SJCRH30 (cell line): ENCODE measurements at places on chromosomes 13 and 19. TPM values are rescaled to one million over a fixed set of nuclear protein-coding genes. Genes with fewer than 3 reads are reported as not detected.

DNA sequence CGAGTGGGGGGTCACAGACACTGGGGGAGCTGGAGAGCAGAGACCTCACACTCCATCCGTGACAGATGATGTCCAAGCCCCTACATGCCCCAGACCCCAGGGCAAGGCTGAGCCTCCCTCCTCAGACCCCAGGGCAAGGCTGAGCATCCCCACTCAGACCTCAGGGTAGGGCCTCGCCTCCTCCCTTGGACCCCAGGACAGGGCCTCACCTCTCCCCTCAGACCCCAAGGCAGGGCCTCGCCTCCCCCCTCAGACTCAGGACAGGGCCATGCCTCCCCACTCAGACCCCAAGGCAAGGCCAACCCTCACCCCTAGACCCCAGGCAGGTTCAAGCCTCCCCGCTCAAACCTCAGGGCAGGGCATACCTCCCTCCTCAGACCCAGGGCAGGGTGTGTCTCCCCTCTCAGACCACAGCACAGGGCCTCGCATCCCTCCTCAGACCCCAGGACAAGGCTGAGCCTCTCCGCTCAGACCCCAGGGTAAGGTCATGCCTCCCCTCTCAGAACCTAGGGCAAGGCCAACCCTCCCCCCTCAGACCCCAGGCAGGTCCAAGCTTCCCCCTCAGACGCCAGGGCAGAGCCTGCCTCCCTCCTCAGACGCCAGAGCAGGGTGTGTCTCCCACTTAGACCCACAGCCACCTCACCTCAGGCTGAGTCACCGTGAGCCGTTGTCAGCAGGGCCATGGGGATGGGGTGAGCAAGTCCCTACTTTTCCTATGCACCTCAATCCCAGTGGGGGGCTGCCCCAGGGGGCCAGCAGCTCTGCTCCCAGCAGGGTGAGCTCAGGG is 1.7 kb upstream of the S1PR4 start:
- no peaks in the 10 kb centered on the region for H3K27me3 ChIP-seq
- H3K27ac ChIP-seq, result no peak overlapping the region
- H3K4me3 ChIP-seq, result no peak overlapping the region
- DNase-seq, result no peak

- no peaks in the 10 kb centered on the region; the same call in 1 of the 2 replicates for H3K27me3 ChIP-seq
- H3K4me3 ChIP-seq, result no peak overlapping the region
- H3K27ac ChIP-seq, result no peak overlapping the region
- DNase-seq, result no peak
- H3K4me1 ChIP-seq, result peaks cover 24% of the 10 kb centered on the region
- no peaks in the 10 kb centered on the region for H3K36me3 ChIP-seq
Measured at GRCh38 chr19:56974556-56975207, 134.2 kb upstream of the PEG3 start.

- DNase-seq, result no peak
- no peaks in the 10 kb centered on the region for H3K4me1 ChIP-seq
- H3K27ac ChIP-seq, result no peak overlapping the region
Measured at GRCh38 chr19:47531640-47532387, 17.0 kb upstream of the NAPA start.

DNA sequence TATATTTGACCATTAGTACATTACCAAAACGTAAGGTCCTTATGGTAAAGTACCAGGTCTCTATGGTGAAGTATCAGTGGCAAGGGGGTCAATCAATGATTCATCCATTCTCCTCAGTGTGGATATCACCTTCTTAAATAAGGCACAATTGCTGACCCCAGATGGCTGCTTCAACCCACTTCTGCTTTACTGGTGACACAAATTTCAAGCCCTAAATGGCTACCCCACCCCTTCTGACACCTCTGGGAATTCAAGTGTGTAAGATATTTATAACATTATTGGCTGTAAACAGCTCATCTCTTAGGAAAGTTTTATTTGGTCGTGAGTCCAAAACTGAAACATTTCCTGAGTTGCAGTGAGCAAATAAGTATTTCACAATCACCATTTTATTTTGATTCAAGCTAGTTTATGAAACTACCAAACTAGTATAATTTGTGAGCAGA is 7.9 kb upstream of the WBP4 start:
- no peaks in the 10 kb centered on the region for H3K4me1 ChIP-seq
- peaks cover 8% of the 10 kb centered on the region for H3K36me3 ChIP-seq
- no peak overlapping the region for H3K27ac ChIP-seq
- H3K27me3 ChIP-seq, result no peaks in the 10 kb centered on the region

DNA sequence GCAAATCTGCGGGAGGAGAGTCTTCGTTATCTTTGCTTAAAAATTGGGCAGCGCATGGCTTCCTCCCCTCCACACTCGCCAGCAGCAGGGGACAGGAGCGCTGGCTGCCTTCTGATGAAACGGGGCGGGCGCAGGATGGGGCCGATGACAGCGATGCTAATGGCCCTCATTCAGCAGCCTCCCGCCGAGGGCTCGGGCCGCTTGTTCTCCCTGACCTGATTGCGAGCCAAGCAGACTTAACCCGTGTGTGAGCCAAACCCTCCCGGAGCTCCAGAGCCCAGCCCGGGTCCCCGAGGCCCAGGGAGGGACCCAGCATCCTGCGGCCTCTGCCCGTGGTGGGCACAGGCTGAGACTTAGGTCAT is 90.3 kb downstream of the KDM4B start:
- no peak for DNase-seq
- H3K27me3 ChIP-seq, result no peaks in the 10 kb centered on the region
- H3K4me3 ChIP-seq, result no peak overlapping the region
- H3K4me1 ChIP-seq, result no peaks in the 10 kb centered on the region
- H3K27ac ChIP-seq, result no peak overlapping the region

GRCh38 chr13:33763021-33763420 is 54.9 kb upstream of the RFC3 start:
- H3K27me3 ChIP-seq, result no peaks in the 10 kb centered on the region
- H3K4me1 ChIP-seq, result peaks cover 4% of the 10 kb centered on the region; the same call in 1 of the 2 replicates
- no peak for DNase-seq
- no peak overlapping the region for H3K27ac ChIP-seq

GRCh38 chr19:44883922-44884321 is 7.1 kb upstream of the TOMM40 start:
- 0 out of 2 replicates have a peak, but pooled peaks cover 2% of the 10 kb centered on the region for H3K36me3 ChIP-seq
- no peak overlapping the region for H3K27ac ChIP-seq
- H3K27me3 ChIP-seq, result no peaks in the 10 kb centered on the region
- H3K4me3 ChIP-seq, result no peak overlapping the region

DNA sequence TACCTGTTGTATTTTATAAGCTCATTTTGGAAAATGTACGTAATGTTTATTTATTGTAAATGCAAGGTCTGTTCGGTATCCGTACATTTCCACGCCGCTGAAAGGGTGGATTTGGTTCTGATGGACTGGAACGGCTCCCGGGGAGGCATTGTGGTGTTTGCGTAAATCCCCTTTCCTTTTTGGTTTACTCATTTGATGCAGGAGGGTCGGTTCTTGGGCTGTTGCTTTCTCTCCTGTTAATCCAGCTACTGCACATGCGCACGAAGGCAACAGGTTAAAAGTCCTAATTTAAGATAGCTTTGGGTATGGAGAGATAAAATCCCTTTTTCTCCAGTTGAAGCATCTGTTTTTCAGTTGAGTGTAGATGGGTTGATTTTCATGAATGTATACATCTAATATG is 224.4 kb downstream of the TM9SF2 start:
- H3K4me3 ChIP-seq, result no peak overlapping the region
- no peaks in the 10 kb centered on the region; the same call in 1 of the 2 replicates for H3K27me3 ChIP-seq
- no peaks in the 10 kb centered on the region for H3K36me3 ChIP-seq
- H3K4me1 ChIP-seq, result no peaks in the 10 kb centered on the region

- no peak overlapping the region for H3K4me3 ChIP-seq
- no peak for DNase-seq
- no peak overlapping the region for H3K27ac ChIP-seq
- no peaks in the 10 kb centered on the region for H3K36me3 ChIP-seq
- H3K27me3 ChIP-seq, result peaks cover 13% of the 10 kb centered on the region
Measured at GRCh38 chr19:13206587-13206986, 56.4 kb downstream of the IER2 start.

DNA sequence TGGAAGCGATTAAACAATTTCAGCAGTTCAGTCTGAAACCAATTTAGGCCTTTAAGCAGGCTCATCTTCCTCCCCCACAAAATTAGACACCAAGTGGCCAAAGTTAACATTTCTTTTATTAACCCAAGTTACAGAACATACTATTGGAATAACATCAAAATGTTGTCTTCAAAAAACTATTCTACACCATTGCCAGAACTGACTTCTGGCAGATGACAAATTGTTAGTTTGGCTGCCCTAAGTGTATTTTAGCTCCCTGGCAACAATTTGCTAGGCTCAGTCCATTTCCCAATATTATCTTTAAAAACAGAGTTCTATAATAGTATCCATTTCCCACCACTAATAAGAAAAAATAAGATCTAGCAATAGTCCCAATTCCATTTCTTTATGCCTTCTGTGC is 107.8 kb downstream of the SGCG start:
- H3K27me3 ChIP-seq, result no peaks in the 10 kb centered on the region
- no peak overlapping the region for H3K4me3 ChIP-seq
- no peak for DNase-seq
- no peak overlapping the region for H3K27ac ChIP-seq
- no peaks in the 10 kb centered on the region for H3K36me3 ChIP-seq

RNF17 gene
- total RNA-seq, result not detected in 2 replicates

LPAR2 gene
- 1.5 and 1.9 TPM in 2 replicates for total RNA-seq

CYP2A7 gene
- total RNA-seq, result not detected in 2 replicates

GPC6 gene
- total RNA-seq, result 19.5 and 21.1 TPM in 2 replicates

ADGRE2 gene
- 0.66 and 0.85 TPM in 2 replicates for total RNA-seq
